ENCODE measurements at places on chromosomes 5 and 9.

DNA sequence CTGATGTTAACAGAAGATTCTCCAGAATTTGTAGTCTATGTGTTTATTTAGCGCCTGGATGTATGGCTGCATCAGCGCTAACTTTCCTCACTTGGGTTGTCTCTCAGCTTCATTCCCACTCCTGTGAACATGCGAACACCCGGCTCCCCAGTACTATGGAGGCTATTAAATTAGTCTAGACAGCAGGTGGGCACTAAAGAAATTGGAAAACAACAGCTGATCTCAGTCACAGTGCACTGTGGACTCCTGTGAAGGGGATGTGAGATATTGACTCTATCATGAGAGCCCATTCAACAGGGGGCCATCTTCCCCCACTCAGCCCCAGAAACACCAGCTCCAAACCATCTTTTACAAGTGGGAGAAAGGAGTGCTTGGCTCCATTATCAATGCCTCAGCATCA is 471.0 kb downstream of the KDM4C start:
- DNase-seq, result no peak

GRCh38 chr5:168251259-168251658 is 40.2 kb upstream of the WWC1 start:
- DNase-seq, result no peak

- DNase-seq, result no peak
These were observed 95.4 kb upstream of the RETREG1 start for GRCh38 chr5:16712178-16712577.

- no peak for DNase-seq
These were observed 371.3 kb downstream of the DMRT2 start for GRCh38 chr9:1421436-1421835.

DNA sequence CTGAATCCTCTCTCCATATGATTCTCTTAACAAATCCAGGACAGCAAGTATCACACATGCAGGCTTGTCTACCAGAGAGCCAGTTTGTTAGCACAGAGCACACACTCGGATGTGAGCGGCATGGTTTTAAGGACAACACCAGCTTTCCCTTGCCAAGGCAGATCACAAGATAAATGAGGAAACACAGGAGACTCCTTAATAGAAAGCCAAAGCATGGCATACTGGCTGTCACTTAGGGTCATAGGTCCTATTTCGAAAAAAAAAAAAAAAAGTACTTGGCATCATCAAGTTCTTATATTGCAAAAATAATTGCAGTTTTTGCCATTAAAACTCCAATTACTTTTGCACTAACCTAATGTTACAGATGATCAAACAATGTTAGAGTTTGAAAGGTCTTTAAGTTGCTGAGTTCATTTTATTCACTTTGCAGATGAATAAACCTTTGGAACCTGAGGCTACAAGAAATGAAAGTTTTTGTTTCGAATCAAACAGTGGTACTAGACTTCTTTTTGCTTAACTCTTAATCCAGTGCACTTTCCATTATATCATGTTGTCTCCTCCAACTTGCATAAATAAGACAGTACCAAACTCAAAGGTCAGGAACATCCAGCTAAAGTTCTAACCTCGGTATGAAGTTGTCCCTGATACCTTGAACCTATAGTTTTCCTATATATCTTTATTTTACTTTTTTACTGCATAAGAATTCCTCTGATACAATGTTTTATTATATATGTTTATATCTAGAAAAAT is 138.5 kb downstream of the MPDZ start:
- DNase-seq, result no peak

All from HTR-8/SVneo (cell line).